ENCODE measurements at places on chromosomes 2 and 18.

DNA sequence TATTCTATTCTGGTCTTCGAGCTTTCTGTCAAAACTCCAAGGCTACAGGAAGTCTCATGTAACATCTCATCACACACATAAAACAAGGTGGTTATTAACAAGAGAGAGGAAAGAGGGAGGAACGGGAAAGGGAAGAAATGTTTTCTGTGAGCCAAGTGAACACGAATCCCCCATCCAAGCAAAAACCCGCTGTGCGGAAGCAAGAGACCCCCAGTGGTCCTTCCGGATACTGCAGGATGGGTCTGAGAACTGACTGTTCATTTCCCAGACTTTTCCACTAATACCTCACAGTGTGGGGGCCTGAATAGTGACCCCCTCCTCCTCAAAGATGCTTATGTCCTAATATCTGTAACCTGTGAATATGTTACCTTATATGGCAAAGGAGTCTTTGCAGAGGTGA is 19.0 kb upstream of the DIPK1C start:
- no peak for DNase-seq

DNA sequence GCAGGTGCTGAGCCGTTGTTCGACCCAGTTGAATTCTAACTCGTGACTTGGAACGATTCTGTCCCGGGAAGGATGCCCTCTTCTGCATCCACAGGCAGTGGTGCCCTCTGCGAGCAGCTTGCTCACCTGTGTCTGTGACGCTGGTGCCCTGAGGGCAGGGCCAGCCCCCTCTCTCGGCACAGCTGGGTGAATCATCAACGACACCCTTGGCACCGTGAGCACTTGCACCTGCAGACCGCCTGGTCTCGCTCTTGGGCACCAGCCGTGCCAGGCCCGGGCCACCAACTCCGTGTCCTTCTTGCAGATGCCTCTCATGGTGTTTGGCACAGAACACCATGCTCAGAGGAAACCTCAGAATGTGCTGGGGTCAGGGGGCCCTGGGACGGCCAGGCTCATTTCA is 75.0 kb downstream of the SLC66A2 start:
- no peak for DNase-seq

DNA sequence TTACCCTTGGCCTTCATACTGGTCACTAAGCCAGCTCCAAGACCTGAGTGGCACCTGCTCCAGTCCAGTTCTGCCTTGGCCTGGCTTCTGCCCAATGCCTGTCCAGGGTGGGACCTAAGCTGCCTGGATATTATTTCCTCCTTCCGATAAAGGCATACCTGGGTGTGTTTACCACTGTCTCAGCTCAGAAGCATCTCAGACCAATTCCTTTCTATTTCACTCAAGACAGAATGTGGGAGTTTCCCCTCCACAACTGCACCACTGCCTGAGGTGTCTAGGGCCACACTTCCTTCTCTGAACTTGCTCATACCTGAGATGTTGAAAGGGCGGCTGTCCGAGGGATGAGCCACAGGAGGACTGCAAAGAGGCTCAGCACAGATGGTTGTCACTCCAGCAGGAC is 18.4 kb upstream of the CAB39 start:
- no peak for DNase-seq

DNA sequence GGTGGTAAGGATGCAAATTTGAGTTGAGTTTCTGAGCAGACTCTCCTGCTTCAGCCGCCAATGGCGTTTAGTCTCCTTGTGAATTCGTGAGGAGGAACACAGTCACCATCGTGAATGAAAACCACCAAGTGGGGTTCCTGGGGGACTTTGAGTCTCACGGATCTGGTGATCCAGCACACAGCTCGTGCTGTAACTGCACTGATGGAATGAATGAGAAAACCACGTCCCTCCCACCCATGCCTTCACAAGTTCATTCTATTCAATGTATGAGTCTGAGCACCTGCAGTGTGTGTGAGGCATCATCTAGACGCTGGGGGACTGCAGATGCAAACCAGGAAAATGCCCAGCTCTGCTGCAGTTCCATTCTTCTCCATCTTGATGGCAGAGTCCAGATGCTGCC is 127.9 kb downstream of the PIEZO2 start:
- DNase-seq: no peak

DNA sequence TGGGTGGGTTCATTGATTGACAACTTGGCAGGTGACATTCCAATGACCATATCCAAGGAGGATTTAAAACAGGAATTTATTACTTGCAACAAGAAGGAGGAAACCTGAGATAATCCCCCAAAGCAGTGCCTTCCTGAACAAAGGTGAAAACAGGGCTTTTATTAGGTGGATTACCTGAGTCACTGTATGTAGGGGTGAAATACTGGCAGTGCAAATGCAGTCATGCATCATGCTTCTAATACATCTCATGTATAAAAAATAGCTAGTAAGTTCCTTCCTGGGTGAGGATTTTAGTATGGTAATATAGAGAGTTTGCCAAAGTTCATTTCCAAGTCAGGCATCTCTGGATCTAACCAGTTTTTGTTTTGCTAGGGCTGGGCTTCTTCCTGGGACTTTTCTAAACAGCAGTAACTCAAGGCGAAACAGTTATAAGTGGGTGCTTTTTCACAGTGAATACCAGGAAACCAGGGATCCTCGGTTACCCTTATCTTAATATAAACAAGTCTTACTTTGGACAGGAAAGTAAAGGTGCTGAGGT is 583.4 kb upstream of the LRRTM1 start:
- DNase-seq: no peak

DNA sequence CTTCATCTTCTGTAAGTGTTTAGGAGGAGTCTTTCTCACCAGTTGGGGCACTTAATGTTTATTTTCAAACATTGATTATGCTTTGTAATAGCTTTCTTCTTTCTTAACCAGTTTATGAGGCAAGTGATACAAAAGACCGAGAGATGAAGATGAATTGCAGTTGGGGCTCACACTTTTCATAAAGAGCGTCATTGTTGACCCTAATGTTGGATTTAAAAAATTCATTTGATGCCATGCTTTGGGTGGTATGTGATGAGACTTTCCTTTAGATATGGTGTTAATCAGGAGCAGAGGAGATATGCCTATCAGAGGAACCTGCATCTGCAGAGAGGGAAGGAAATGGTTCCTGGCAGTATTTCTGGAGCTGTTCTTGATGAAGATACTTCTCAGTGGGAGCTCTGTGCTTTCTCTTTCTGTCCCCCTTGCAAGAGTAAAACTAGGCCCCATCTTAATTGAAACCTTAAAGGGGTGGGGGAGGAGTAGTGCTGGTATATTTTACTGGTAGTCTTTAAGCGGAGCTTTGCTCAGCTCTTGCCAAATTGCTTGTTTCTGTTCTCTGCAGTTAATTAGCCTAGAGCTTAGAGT is 2.3 kb downstream of the EML4 start:
- no peak for DNase-seq

DNA sequence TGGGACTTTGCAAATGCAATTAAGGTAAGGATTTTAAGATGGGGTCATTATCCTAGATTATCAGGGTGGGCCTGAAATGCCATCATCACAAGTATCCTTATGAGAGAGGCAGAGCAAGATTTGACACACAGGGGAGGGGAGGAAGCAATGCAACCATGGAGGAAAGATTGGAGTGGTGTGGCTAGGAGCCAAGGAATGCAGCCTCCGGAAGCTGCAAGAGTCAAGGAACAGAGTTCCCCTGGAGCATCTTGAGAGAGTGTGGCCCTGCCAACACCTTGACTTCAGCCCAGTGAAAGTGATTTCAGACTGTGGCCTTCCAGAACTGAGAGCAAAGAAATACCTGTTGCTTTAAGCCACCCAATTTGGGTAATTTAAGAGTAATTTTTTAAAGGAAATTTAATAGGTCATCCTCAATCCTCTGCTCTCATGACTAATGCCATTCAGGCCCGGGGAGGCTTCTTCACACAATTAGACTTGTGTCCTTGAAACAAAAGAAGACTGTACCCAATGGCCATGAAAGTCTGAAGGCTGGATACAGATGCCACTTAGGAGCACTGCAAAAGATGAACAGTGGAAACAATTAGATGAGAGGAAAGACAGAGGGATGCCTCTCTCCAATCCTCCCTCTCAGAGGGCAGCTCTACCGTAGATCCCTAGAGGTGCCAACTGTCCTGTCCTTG is 250.3 kb upstream of the ID2 start:
- no peak for DNase-seq

GRCh38 chr2:227890495-227891079 is 19.2 kb downstream of the DAW1 start:
- DNase-seq: no peak

DNA sequence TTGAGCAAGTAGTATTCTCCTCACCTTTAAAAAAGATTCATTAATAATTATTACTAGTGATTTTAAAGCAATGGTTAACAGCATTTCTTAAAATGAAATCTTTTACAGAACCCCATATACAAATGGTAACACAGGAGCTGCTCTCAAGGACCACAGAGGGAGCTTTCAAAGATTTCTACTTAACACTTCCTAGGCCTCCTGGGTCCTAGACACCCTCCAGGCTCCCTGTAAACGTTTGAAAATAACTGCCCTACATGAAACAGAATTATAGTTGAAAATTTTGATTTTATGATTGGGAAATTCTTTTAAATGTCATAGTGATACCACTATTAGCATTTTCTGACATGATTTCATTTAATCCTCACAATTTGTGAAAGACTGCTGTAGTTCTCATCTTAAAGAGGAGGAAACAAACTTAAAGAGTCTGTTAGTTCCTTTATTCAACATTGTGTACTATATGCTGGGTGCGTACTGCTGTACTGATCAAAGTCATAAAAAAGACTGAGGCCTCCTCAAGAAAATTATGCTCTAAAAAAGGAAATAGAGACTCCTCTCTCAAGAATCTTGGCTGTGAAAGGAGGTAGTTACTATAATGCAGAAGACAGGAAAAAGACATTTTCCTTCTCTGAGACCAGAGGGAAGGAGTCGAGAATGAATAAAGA is 10.6 kb downstream of the CUL3 start:
- DNase-seq: no peak

DNA sequence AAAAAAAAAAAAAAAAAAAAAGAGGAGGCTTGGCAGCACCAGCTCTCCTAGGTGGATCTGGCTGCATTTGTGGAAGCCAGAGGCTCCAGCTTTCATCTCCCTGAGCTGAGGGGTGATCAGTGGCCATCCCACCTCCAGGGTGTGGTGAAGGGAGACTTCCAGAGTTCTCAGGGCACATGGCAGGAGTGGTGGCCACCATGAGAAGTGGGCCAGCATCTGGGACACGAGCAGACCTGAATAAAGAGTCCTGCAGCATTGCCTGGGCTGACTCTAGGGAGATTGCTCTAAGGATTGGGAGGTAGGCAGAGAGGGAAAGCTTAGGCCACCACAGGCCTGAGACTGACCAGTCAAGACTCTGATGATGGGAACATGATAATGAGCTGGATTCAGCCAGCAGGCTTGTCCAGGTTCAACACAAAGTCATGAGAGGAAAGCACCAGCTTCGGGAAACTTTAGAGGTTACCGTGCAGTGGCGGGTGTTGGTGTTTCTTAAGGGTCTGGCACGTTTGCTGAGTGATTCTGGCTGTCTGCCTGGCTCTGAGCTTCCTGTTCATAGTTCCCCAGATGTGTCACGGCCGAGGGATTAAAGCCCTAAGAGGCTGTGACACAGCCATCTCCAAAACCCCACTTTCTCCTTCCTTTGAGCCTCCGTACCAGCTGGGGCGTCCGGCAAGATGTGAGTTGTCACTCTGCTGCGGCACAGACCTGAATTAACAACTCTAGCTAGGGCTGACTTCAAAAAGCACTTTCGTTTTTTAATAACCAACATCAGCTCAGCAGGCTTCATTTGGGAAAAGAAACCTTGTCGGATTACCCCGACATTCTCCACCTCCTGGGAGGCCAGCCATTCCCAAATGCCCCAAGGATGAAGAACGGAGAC is 38.3 kb upstream of the IL1R1 start:
- DNase-seq: no peak

GRCh38 chr2:109511168-109511567 is 102.6 kb downstream of the SEPTIN10 start:
- DNase-seq: no peak

GRCh38 chr2:10039658-10040410 is 3.5 kb upstream of the KLF11 start:
- no peak for DNase-seq

All from T-helper 22 cell (primary cell).